Hepatocyte (in vitro differentiated cells): ENCODE measurements at places on chromosomes 6 and 20.

DNA sequence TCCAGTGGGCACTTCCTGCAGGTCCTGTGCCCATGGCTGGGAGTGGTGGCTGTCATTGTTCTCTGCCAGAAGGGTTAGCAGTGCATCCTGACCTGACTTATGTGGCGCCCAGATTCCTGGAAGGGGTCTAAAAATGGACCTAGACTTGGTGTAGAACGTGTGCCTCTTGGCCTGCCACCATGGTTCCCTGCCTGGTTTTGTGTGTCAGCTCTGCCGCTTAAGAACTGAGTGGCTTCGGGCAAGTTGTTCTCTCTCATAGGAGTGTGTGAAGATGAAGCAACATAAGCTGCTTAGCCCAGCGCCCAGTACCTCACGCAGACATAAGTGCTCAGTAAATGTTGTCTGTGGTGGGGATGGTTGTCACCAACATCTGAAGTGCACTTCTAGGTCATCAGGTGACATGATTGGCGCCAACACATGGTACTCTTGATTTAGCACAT lies 52.1 kb downstream of the PTPN1 start:
- DNase-seq = no peak

- DNase-seq = no peak
These were observed 113.4 kb upstream of the MRPS10 start for GRCh38 chr6:42331019-42331418.

GRCh38 chr6:1797801-1798200 lies 188.1 kb downstream of the FOXC1 start:
- DNase-seq = no peak

DNA sequence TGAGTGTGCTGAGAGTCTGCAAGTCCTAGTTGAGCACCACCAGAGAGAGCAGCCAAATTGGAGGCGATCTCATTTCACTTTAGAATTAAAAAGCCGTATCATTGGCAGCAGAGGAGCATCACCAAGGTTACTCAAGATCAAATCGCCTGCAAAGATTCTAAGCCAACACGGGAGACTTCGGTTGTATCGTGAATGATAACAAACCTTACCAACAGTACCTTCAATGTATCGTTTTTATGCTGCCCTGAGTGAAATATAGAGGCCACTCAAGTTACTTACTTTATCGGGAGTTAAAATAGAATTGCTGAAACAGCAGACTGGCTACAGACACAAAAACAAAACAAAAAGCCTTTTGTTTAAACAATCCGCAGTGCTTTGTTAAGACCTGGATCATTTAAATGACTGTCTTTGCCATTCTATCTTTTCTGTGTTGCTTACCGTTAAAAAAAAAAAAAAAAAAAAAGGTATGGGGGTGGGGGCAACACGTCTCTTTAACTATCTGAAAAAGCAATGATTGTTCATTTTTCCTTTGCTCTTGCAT lies 14.2 kb downstream of the NHSL1 start:
- no peak for DNase-seq

DNA sequence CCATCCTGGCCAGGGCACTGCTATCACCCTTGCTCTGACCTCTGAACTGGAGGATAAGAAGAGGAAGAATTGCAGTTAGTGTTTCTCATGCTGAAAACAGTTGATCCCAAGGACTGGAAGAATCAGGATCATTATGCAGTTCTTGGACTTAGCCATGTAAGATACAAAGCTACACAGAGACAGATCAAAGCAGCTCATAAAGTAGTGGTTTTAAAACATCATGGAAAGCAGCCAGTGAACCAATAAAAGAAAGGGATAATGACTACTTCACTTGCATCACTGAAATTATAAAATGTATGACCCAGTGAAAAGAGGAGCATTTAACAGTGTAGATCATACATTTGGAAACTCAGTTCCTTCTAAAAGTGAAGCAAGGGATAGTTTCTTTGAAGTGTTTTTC lies 47.7 kb downstream of the DNAH8 start:
- DNase-seq = no peak

GRCh38 chr6:21928827-21929226 lies 335.3 kb downstream of the SOX4 start:
- no peak for DNase-seq

DNA sequence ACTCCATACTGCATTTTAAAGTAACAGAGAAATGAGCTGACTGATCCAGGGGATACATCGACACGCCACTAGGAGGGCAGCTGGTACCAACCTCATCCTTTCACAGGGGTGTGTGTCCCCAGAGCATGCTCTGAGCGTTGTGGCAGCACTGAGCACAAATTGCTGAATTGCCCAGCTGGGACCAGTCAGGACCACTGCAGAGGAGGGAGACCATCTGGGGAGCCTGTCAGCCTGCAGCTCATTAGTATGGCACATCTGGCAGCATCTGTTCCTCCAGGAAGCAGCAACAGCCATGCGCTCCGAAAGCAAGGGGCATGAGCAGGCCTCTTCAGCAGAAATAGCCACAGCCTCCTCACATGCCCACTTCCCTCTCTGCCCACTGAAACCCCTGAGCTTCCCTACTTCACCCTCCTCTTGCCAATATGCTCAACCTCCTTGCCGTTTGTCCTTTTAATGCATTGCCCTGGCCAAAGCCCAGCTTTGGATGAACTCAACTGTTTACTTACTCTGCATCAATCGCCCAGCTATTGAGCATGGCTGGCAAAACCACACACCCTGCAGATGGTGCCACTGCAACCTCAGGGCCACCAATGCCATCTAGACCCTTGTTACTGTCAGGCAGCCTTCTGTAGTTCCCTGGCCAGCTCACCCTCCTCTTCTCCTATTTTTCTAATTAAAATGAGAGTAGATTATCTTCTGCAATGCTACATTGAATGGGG lies 77.6 kb upstream of the NEDD9 start:
- no peak for DNase-seq

GRCh38 chr20:57760698-57761412 lies 51.0 kb upstream of the PMEPA1 start:
- DNase-seq = no peak

GRCh38 chr20:667351-668034 lies 8.1 kb downstream of the SCRT2 start:
- DNase-seq = peak; percentile 46

DNA sequence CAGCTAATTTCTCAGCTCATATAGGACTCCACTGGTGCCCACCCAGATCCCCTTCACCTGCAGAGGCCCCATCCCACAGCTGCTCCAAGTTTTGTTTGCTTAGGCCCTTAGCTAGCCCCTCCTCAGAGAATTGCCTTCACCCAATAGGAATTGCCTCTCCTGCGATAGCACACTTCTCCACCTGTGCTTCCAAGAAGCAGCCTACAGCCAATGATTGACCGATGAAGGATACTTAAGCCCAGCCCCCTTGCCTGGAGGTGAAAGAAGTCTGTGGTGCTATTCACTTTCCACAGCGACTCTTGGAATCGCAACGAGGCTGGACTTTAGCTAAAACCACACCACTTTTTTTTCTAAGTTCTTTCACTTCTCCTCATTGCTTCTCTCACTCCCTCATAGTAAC lies 353.2 kb upstream of the BTBD3 start:
- no peak for DNase-seq

DNA sequence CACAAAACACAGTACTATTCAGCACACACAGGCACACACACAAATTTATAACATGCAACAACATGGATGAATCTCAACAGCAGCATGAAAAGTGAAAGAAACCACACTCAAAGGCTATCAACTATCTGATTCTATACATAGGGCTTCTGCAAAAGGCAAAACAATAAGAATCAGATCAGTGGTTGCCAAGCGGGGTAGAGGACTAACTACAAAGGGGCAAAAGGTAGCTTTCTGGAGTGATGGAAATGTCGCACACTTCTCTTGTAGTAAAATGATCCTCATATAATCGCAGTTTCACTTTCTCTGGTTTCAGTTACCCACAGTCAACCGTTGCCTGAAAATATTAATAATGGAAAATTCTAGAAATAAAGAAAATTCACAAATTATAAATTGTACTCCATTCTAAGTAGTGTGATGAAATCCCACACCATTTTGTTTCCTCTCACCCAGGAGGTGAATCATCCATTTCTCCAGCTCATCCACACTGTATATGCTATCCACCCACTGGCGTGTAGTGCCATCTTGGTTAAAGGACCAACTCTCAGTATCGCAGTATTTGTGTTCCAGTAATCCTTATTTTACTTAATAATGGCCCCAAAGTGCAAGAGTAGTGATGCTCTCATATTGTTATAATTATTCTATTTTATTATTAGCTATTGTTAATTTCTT lies 12.8 kb upstream of the PLN start:
- DNase-seq = no peak

- DNase-seq = no peak
These were observed 48.8 kb downstream of the CTCFL start for GRCh38 chr20:57476084-57476526.

DNA sequence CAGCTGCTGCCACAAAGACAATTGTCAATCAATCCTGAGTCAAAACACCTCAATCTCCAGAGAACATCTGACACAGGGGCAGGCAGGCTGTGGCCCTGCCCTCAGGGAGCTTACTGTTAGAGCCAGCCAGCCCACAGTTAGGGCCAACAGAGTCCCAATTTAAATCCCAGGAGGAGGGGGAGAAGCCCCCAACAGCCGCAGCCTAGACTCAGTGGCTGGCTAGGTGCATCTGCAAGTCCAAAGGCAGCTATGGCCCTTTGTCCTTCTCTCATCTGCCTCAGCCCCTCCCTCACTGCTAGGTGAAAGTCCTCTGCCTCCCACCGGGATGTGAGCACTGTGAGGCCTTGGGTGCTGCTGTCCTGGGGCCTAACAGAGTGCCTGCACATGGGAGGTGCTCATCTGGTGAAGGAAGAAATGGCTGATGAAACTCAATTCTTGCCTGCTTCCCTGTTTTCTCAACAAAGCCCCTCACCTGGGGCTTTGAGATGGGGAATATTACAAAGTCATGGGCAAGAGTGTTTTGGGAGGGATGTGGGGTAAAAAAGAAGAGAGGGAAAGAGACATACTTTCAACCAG lies 33.7 kb upstream of the VEGFA start:
- no peak for DNase-seq

- DNase-seq = peak; percentile 95
These were observed at the start of gene TBX18 for GRCh38 chr6:84764332-84765049. Gene TBX18 (minus strand): TSS chr6:84764598. CDS start chr6:84764181, 417 bp downstream.

GRCh38 chr6:26124781-26125685 lies 37.8 kb downstream of the HFE start:
- DNase-seq = no peak

- no peak for DNase-seq
These were observed 1383.8 kb upstream of the MAP3K7 start for GRCh38 chr6:91970700-91971099.

GRCh38 chr6:80465513-80465912 lies 359.0 kb downstream of the BCKDHB start:
- no peak for DNase-seq

DNA sequence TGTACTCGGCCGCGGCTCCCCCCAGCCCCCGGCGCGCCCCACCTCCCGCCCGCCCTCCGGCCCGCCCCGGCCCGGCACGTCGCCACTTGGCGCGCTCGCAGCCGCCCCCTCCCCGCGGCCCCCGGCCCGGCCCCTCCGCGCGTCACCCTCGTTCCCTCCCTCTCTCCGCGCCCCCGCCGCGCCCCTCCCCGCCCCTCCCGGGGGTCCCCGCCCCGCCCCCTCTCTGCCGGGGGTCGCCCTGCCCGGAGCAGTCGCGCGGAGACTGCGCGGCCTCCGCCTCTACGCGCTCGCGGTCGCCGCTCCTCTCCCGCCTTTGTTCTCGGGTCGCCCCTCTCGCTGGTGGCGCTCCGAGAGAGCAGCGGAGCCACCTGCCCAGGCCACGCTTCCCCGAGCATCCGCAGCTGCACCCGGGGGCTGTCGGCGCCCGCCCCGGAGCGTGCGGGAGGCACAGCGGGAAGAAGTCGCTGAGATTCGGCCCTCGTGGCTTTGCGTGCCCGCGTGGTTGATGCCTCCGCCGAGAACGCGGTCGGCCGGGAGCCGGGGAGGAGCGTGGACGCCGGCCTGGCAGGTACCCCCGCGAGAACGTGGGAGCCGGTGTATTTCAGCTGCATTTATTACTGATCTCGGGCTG lies at the start of gene PHF10:
PHF10 (minus strand) TSS at position 7 of the 631 bp plus-strand sequence. CDS start 569 bp downstream, outside the sequence.
- DNase-seq = peak; percentile 88

DNA sequence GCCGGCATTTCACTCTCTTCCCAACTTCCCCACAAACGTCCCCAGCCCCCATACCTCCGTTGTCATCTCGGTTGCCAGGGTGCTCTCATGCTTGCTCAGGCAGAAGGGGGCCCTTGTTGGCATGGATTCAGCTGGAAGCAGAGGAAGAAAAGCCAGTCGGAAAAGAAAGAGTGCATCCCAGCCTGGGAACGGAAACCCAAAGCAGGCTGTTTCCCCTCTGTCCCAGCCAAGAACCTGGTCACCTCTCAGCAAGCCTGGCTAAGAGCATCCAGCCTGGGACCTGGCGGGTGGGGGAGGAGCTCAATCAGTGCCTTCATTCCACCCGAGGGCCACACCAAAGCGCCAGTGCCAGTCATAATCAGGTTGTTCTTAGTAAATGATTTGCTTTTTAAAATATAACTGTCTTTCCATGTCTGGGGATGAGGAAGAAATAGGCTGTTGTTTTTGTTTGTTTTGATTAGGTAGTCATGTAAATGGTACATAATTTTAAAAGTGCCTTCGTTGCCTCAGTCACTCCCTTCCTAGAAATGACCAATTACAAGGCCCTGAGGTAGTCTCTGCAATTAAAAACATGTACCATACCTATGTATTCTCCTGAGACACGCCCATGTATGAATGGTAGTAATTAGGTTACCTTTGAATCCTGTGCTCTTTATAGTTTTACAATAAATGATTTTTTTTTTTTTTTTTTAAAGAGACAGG lies 21.1 kb downstream of the CHMP4B start:
- no peak for DNase-seq

DNA sequence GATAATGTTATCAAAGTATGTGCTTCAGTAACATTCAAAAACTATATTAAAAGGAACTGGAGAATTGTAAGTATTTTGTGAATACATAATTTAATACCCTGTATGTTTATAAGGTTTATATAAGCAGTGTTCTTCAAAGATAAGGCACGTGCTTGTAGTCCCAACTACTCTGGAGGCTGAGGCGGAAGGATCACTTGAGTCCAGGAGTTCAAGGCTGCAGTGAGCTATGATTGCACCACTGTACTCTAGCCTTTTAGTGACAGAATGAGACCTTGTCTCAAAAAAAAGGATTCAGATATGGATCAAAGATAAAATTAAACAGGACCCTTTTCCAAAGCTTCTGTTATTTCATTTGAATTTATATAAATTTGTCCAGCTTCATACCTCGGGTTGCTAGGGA lies 17.2 kb downstream of the CSE1L start:
- no peak for DNase-seq

- DNase-seq = no peak
These were observed 328.4 kb downstream of the ESR1 start for GRCh38 chr6:152135755-152136448.

DNA sequence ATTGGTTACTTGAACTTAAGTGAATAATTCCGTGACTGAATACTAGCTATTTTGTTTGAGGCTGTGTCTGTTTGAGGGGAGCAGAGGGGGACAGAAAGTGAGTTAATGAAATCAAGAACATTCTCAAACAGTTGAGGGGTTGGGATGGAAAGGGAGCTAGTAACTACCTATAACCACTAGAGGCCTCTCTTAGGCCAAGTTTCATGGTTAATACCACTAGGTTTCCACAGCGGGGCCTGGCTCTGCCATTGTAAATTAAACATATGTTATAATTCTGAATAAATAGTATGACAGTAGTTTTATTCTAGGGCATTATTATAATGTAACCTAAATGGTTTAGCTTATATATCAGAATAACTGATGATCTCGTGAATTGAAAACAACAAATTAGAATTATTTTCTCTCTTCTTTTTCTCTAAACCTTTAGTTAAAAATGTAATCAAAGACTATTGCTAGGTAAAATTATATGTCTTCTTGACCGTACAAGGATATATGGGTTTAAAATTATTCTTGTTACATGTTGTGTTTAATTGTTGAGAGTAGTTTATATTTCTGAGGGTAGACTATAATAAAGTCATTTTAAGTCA lies 108.1 kb downstream of the BCKDHB start:
- peak; percentile 77 for DNase-seq
